ENCODE measurements at places on chromosomes 6 and 20.

- DNase-seq = no peak
These were observed 18.3 kb downstream of the ARHGAP18 start for GRCh38 chr6:129691709-129692108.

GRCh38 chr6:16305246-16305725 is 66.9 kb downstream of the GMPR start:
- no peak for DNase-seq

DNA sequence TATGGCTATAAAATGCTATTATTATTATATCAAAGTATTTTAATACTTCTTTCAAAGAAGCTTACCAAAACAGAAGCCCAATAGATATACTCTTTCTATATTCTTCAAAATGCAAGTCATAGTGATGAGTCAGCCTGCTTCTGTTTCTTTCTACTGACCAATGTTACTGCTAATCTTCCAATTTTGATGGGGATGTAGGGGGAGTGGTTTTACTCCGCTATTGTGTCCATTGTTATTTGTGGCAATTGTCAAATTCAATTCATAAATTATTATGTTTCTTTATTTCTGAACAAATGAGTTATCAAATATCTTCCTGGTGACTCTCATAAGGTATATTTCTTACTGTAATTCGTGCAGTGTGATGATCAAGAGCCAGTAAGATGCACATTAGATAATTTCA is 221.5 kb upstream of the DEFB112 start:
- no peak for DNase-seq

DNA sequence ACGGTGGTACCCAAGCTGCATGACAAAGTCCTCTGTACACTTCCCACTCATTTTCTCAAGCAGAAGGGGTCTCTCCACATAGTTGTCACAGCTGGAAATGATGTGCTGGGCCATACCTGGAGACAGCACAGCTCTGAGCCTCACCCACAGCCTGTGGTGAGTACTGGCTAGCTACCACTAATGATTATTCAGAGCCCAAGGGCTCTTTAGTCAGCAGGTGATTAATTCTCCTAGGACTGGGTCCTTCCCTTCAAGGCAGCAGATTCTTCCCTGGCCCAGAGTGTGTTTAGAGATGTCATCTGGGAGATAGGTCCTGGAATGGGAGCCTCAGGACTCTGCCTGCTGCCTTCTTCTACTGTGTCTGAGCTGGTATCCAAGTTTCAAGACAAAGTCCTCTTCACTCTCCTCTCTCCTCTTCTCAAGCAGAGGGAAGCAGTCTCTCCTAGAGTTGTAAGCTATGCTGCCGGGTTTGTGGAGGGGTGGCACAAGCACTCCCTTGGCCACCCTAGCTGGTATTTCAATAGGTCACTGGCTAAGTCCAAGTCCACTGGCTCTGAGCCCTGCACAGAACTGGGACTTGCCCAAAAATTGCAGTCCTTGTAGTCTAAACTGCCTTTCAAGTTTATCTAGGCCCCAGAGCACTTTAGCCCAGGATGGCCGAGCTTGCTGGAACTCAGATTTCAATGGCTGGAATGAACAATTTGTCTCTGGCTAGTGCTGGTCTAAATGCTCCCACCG is 49.8 kb upstream of the VGLL2 start:
- DNase-seq = no peak

DNA sequence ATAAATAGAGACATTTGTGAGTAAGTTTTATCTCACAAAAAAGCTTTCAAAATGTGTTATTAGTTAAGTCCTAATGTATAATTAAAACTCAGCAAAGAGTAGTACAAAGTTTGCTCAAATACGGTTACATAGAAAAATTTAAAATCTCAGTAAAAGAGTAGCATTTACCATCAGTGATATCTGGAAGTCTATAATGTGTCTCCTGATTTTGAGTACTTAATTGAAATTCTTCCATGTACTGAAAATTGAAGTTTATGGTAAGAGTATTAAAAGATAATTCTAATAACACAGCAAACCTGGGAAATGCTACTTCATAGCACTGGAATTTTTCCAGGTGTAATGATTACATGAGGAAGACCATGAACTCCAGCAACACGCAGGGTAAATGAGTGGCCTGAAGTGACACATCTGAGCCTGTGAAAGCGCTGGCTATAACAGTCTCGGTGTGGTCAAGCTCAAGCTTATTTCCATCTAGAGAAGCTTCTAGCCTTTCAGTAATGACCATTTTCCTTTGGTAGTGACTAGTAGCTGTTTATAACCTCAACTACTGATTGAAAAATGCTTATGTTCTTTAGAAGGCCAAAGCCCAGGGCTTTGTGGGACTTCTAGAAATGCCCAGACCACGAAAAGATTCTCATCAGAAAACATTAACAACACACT is 203.2 kb downstream of the ISM1 start:
- DNase-seq = no peak

- DNase-seq = no peak
These were observed 81.6 kb downstream of the FAM120B start for GRCh38 chr6:170388113-170388512.
